ENCODE measurements at places on chromosomes 16 and 17.

DNA sequence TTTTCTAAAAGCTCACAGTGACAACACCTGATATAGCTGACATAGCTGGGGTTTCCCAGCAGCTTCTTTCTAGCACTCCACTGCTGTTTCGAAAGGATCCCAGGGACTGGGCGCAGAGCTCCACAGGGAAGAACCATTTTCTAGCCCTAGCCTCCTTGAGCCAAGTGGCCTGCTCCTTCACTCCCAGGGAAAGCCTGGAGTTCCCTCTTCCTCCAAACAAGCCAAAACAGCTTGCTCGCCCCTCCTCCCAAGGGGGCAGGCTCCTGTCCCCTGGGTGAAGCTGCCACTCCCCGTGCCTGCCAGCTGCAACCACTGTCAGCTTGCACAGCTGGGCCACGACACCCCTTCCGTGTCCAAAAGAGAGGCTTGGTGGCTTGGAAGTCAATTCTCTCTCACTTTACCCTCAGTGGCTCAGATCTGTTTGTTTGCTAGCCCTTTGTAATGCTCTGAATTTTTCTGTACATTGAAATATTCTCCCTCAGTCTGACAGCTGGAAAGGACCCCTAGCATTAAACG, 59.8 kb downstream of the CYTH1 start:
- DNase-seq = peak; percentile 38

GRCh38 chr16:74123826-74124225, 172.8 kb upstream of the PSMD7 start:
- no peak for DNase-seq

GRCh38 chr17:62664336-62665120, 37.1 kb downstream of the MRC2 start:
- DNase-seq = no peak

DNA sequence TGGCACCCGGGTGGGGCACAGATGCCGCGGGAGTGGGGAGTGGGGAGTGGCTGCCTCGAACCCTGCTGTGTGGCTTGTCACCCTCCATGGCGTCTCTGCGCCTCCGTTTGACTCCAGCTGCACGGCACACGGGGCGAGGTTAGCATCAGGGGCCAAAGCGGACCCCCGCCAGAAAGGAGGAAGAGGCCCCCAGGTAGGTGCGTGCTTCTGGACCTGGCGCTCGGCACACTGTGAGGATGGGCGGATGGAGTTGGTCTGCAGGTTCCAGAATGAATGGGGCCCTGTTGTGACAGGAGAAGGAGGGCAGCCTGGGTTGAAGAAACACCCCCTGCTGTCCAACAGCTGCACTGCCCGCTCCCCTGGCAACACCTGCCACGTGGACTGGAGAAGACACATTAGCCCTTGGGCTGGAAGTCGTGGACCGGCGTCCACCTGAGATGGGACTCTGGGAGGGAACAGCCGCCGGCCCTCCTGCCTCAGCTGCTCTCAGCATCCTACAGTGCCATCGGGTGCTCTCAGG, 9.4 kb upstream of the FASN start:
- no peak for DNase-seq

DNA sequence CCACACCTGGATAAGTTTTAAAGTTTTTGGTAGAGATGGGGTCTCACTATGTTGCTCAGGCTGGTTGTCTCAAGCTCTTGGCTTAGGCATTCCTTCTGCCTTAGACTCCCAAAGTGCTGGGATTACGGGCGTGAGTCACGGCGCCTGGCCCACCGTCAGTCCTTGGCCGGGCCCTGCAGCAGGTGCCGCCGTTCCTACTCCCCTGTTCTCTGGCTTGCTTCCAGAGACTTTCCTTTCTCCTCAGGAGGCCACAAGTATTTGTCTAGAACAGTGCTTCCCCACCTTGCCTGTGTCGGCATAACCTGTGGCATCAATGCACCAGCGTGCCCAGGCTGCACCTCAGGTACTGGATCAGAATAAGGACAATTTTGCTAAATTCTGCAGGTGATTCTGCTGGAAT, 3.0 kb upstream of the MGAT5B start:
- DNase-seq = no peak

DNA sequence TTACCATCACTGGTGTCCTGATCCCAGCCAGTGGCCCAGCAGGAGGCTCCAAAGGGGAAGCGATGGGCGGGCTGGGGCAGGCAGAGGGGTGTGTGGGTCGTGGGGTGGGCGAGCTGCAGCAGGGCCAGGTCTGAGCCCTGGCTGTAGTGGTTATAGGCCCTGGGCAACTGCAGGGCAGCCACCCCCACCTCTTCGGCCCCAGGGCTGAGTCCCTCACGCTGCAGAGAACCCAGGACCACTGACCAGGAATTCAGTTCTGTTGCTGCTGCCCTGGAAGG, 2.2 kb downstream of the PRSS53 start:
- DNase-seq = no peak

GRCh38 chr16:87856791-87857228, 12.5 kb downstream of the SLC7A5 start:
- DNase-seq = no peak

GRCh38 chr16:22352140-22352539, 22.3 kb downstream of the CDR2 start:
- DNase-seq = no peak

- peak; percentile 98 for DNase-seq
Measured at GRCh38 chr17:39225959-39226683, 376 bp upstream of the STAC2 start.

DNA sequence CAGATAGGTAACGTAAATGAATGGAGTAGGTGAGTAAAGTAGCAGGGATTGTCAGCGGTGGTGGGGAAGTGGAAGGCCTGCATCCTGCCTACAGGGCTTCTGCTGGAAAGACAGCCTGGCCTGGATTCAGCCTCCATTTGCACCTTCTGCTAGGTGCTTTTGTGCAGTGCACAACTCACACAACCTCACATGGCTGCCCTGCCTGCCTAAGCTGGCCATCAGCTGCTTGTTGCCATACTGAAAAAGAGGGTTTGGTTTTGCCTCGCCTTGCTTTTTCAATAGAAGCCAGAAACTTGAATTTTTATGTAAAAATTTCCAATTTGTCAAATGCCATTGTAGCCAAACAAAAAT, 36.3 kb downstream of the SOST start:
- no peak for DNase-seq

- DNase-seq = no peak
Measured at GRCh38 chr16:89096768-89097391, 3.2 kb downstream of the ACSF3 start.

DNA sequence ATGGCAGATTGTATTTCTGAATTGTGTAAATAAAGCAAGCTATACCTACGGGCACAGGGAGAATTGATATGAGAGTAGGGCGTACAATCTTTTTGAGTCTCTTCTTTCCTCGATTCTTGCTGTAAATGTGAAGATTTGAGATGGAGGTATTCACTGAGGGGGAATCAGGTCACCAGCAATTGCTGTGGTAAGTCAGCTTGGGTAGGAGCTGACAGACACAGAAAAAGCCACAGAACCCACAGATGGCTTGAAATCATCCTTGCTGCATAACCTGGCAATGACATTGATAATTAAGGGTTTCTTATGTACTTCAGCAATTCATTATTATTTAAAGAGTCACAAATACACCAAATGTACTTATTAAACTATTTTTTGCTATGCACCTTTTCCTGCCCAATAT, 164.2 kb downstream of the CNTNAP4 start:
- no peak for DNase-seq

- DNase-seq = no peak
Measured at GRCh38 chr16:89493776-89494175, 3.4 kb upstream of the ANKRD11 start.

DNA sequence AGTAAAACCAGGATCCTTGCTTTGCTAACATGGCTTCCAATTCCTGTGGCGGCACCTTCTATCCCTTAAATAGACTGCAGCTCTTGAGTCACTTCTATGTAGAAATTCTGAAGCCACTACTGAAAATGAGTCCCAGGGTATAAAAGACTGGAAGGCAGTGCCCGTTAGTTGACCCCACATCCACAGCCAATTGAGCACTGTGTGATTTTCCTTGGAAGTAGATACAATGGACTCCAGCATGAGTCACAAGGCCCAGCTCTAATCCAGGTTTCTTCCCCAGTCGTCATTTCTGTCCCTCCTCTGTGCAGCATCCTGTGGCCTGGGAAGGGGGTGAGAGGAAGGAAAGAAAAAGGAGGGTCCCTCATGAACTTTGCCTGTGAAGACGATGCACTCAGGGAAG, 69.5 kb downstream of the HLF start:
- DNase-seq = no peak

- DNase-seq = no peak
Measured at GRCh38 chr17:28493460-28493859, 12.7 kb upstream of the FOXN1 start.

Measured in neural progenitor cell (in vitro differentiated cells).